ENCODE measurements at places on chromosomes 1 and 21. TPM values are rescaled to one million over a fixed set of nuclear protein-coding genes. Genes with fewer than 3 reads are reported as not detected.
A peak's percentile ranks its signal among the peaks of the same experiment; 100 is the strongest.

Gene LEMD1
- total RNA-seq: not detected

DNA sequence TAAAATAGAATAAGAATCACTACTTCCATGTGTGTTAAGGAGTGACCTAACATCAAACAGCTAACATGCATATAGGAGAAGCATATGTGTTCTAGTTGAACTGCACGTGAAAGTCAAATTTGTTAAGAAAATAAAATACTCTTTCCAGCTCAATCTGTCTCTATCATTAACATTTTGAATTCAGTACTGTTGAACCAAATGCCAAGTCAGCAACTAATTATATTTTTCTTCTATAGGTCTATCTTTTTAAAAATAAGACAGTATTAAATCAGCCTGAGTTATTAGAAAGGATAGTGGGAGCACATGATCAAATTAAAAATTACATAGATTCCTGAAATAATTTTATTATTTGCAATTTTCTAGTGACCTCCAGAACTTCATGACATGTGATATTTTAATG lies 141.8 kb downstream of the NRIP1 start:
- no peak overlapping the region for H3K4me3 ChIP-seq
- H3K4me1 ChIP-seq: no peaks in the 10 kb centered on the region
- H3K36me3 ChIP-seq: no peaks in the 10 kb centered on the region
- DNase-seq: no peak
- H3K27ac ChIP-seq: no peak overlapping the region

Gene KLF17
- not detected for total RNA-seq

DNA sequence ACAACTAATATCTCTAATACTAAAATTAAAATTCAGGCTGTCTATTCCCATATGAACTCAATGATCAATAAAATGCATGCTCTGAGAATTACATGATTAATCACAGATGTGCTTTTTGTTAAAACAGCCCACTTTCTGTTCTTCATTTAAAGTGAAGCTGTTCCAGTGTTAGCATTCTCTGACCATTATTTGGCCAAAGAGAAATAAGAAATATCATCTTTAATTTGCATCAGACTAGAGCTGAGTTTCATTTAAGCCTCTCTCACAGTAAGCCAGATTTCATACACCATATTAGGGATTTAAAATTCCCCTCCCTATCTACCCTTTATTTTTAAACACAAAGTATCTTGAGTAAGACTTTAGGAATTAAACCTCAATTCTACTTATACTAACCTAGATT lies 261.6 kb downstream of the TPR start:
- no peaks in the 10 kb centered on the region for H3K27me3 ChIP-seq
- DNase-seq: no peak
- no peak overlapping the region for H3K27ac ChIP-seq
- no peaks in the 10 kb centered on the region for H3K4me1 ChIP-seq

GRCh38 chr1:45621895-45622523 lies 1.8 kb downstream of the CCDC17 start:
- no peaks in the 10 kb centered on the region for H3K27me3 ChIP-seq
- no peak overlapping the region for H3K4me3 ChIP-seq
- DNase-seq: peak; percentile 75
- peaks cover 44% of the 10 kb centered on the region for H3K4me1 ChIP-seq
- H3K27ac ChIP-seq: peak overlapping the region; percentile 79

Gene UBASH3A
- total RNA-seq: 10.6 TPM

Gene NBPF1
- 58.8 TPM for total RNA-seq

GRCh38 chr1:28417441-28417922 lies 47.9 kb downstream of the PHACTR4 start:
- H3K4me1 ChIP-seq: peaks cover 40% of the 10 kb centered on the region
- H3K27me3 ChIP-seq: no peaks in the 10 kb centered on the region
- peak overlapping the region; percentile 31 for H3K27ac ChIP-seq
- no peak for DNase-seq

DNA sequence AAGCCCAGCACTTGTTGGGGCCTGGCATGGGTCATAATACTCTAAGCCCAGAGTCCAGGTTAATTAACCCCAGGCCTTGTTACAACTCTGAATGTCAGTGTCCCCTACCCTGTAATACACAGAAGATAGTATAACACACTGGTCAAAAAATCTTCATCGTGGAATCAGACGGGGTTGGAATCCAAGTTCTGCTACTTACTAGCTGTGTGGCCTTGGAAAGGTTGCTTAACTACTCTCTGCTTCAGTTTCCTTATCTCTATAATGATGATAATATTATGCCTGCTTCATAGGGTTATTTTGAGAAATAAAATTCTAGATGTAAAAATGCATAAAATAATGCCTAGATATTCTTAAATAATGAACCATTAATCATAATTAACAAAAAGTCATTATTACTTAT lies 77.8 kb upstream of the CTTNBP2NL start:
- DNase-seq: no peak
- H3K4me1 ChIP-seq: peaks cover 2% of the 10 kb centered on the region
- H3K4me3 ChIP-seq: no peak overlapping the region
- H3K27me3 ChIP-seq: no peaks in the 10 kb centered on the region
- H3K36me3 ChIP-seq: no peaks in the 10 kb centered on the region

GRCh38 chr1:154453161-154453560 lies 48.0 kb downstream of the IL6R start:
- H3K4me1 ChIP-seq: no peaks in the 10 kb centered on the region
- H3K36me3 ChIP-seq: no peaks in the 10 kb centered on the region
- peak overlapping the region; percentile 22 for H3K4me3 ChIP-seq
- no peak for DNase-seq
- H3K27ac ChIP-seq: peak overlapping the region; percentile 90
- H3K27me3 ChIP-seq: no peaks in the 10 kb centered on the region

Gene UTS2
- total RNA-seq: 0.76 TPM

DNA sequence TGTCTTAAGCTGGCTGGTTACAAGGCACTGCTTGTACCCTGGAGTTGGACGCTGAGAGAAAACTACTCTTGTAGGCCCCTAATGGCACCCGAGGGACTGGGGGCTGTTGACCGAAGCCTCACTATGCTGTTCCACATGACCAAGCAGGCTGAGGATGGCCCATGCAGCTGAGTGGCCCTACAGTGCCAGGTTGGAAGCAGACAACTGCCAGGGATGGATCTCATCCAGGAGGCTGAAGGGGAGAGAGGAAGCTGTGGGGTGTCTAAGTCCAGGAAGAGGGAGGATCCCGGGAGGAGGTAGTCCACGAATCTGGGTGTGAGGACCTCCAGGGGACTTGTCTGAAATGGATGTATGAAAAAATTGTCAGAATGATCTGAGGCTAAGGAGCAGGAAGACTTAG lies 45.8 kb downstream of the FOXD2 start:
- no peak for DNase-seq
- H3K36me3 ChIP-seq: no peaks in the 10 kb centered on the region
- H3K27ac ChIP-seq: no peak overlapping the region
- no peak overlapping the region for H3K4me3 ChIP-seq
- H3K4me1 ChIP-seq: no peaks in the 10 kb centered on the region

All from spleen (tissue), 13 donors.